ENCODE measurements at places on chromosomes 6 and 20.
A peak's percentile ranks its signal among the peaks of the same experiment; 100 is the strongest.

- peak; percentile 47 for DNase-seq
Observed at GRCh38 chr20:37362821-37363220, 16.9 kb downstream of the SRC start.

GRCh38 chr6:18585032-18585573, 198.0 kb downstream of the RNF144B start:
- no peak for DNase-seq

DNA sequence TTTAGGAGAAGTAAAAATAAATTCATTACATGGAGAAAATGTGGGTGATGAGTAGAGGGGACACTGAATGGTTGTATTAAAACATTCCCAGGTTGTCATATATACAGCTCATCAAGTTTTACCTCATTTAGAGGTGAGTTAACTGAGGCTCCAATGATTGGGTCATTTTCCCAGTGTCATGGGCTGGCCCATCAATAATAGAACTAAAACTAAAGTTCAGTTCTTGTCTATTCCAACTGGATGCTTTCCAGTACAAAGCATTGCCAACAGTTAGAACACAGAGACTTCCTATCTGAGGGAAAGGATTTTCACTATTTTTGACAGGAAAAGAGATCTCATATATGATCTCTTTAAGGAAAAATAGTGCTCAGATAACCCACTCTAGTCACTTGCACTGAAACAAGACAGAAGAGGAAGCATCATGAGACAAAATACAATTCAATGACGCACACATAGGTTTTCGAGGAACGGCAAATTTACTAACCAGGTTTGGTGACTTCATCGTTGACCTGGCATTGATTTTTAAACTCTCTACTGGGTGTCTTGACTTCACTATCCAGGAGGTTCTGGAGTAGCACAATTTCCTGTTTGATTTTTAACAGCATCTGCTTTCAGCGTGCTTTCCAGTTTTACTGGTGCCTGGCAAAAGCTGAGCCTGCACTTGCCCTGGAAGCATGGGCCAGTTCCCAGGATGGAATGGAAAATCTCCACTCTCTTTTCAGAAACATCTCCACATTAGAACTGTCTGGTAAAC, 195.5 kb upstream of the FBXL4 start:
- DNase-seq = no peak

DNA sequence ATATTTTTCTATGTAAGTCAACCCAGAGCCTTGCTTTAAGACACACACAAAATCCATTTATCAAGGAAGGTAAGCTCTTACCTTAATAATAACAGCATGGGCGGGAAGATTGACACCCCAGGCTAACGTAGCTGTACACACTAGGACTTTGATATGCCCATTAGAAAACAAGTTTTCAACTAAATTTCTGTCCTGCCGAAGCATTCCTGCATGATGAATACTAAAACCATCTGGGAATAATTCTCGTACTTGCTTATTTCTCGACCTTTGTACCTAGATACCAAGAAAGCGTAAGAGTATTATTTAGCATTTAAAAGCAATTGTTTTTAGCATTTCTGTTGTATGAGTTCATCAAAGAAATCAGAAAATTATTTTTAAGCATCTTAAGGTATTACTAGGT, 197.5 kb upstream of the SIM1 start:
- DNase-seq = no peak
